ENCODE measurements at places on chromosomes 1 and 21.

DNA sequence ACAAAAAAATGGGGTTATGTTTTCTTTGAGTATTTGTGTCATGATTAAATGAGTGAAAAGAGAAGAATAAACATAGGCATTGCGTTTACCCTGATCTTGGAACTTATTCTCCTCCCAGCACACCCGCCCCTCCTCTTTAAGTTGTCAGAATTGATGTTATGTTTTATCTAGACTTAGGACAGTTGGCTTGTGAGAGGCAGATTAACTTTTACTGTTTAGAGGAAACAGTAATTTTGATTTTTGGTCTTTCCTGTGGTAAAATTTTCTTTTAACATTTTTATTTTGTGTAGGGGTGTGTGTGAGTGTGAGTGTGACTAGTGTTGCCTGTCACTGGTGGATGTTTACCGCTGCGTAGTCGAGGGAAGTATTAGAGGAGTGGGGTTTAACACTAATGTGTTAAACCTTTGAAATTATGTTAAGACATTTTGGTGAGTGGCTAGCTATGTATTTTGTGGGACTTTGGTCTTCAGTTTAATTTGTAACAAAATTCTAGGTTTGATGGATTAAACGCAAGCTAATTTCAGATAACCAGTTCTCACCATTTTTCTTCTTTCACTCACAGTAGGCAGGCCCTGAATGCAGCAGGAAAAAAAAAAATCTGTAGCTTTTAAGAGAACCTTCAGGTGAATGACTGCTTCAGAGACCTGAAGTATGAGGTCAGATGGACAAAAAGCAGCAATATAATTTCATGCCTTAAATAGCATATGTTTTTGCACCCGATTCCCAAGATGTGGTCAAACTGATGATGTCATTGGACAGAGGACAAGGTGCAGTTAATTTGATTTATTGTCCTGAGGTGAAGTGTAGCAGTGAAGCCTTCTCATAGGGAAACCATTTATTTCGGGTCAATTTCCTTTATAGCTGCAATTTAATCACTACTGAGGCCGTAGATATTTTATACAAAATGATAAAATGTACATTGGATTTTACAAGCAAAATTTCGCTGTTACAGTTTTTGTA, 2.7 kb downstream of the POU2F1 start:
- DNase-seq: no peak

DNA sequence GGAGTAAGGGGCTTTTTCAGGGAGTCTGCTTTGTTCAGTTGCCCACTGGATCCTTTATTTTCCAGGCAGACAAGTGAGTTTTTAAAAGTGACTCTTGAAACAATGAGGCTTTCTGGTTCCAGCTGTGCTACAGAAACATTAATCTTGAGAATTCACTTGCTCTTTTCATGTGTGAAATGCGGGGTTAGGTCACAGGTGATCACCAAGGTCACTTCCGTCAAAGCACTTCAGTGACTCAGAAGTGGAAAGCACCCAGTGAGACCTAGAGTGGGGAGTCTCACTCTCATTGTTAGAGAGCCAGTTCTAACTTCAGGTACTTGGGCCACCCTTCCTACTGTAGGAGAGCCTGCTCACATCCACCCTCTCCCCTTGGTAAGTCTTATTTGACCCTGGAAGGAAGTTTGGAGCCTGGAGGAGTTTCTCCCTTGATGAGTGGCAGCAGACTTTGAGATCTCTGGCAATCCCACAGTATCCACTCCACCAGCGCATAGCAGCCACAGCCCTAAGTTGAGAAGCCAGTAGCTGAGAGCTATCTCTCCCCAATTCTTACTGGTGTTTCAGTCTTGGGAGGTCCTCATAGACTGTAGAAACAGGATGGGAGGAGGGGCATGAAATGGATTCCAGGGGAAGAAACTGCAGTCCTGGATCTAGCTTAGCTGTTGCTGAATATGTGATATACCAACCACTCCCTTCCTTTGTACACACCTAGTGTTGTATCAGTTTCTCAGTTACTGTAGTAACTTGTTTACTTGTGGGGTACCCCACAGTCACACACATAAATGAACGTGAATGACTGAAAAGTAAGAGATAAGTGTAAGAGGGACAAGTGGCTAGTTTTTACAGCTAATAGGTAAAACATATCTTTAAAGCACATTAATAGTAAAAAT, 3.1 kb downstream of the TACSTD2 start:
- DNase-seq: no peak

DNA sequence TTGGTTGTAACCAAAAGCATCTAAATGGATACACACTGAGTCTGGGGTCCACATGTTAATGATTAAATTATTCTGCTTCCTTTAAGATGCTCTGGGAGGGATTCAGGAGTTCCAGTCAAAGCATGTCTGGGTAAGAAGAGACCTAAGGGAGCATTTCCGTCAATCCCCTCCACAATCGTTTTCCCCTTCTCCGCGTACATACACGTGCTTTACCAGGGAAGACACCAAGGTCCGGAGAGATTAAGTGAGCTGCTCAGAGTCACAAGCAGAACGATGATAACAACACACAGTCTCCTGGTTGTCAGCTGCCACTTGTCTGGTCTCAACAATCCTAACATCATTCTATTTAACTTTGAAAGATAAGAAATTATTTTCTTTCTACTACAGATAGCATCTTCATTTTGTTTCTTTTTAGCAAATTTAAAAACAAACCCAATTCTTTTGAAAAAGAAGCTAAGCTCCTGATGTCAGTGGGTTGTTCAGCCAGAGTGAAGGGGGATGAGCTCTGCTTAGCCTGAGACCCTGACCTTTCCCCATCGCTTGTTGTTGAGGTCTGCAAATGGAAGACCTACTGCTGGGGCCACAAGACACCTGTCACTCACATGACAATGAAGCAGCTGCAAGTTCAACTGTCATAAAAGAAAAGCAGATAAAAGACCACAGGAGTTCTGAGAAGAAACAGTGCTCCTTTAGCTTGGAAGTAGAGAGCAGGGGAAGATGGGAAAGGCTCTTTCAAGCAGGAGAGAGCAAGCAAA, 4.5 kb downstream of the PAFAH2 start:
- DNase-seq: no peak

- DNase-seq: no peak
Observed at GRCh38 chr21:31347435-31348032, 3.5 kb upstream of the TIAM1 start.

DNA sequence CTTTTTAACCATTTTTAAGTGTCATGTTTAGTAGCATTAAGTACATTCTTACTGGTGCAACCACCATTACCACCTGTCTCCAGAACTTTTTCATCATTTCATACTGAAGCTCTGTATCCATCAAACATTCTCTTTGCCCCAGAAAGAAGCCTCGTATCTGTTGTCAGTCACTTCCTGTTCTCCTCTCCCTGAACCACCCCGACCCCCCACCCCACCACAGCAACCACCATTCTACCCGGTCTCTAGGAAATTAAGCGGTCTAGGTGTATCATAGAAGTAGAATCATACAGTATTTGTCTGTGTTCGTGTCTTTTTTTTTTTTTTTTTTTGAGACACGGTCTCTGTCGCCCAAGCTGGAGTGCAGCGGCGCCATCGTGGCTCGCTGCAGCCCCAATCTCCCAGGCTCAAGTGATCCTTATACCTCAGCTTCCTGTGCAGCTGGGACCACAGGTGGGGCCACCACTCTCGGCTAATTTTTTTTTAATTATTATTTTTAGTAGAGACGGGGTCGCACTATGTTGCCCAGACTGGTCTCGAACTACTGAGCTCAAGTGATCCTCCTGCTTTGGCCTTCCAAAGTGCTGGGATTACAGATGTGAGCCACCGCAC, 23.7 kb upstream of the EPHA8 start:
- no peak for DNase-seq

DNA sequence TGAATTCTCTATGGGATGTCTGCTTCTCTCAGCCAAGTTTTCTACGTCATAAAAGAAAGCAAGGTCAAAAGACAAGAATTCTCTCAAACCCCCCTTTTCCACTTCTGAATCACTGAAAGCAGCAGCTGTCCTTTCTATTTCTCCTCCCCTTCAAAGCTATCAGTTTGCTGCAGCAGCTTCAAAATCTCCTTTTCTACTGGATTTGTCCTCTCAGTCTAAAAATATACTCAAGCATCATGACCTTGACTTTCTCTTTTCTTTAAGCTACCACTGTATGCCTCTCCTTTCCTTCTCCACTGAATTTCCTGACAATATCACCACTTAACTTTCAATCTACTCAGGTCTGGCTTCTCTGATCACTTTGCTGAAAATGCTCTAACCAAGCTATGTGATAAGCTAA, 1.9 kb downstream of the WDR64 start:
- DNase-seq: no peak

GRCh38 chr1:34547046-34547674, 207.7 kb upstream of the GJB5 start:
- no peak for DNase-seq

DNA sequence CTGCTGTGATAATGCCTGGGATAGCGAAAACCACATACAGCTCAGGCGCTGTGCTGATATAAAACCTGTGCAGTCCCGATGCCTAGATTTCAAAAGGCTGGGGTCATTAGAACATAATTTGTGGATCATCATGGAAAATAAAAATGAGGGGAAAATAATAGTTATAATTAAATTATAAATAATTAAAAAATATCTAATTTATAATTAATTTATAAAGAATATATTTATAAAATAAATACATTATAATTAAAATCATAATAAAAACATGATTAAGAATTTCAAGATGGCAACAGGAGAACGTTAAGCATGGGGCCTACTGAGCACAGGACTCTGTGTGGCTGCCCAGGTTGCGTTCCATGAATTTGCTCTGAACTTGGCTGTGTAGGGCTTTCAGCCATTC, 53.9 kb downstream of the C21orf91 start:
- no peak for DNase-seq

DNA sequence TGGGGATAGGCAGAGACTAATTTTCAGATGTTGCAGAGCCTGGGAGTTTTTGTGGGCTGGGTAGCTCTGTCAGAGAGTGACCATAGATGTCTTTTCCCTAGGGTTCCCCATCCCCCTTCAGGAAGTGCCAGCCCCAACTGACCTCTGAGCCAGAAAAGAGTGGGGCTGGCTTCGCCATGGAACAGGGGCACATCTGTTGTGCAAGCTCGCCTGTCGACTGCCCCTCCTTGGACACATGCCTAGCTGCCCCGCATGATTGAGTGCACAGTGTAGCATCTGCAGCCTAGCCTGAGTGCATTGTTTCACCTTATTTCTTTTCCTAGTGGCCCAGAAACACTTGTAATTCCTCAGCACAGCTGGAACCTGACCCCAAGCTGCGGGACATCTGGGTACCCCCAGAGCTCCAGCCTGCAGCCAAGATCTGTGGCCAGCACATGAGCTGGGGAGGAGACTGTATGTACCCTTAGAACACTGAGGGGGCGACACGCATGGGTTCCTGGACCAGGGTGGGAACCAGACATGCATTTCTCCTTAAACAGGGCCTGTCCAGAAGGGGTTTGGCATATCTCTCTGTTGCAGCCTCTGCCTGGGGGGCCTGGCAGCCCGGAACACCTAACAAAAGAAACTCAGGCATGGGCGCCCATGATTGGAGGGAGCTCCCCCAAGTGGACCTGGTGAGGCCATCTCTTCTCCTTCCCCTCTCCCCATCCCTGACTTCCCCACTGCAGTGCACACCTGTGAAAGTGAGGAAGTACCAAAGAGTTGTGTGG, 55.2 kb downstream of the SYT14 start:
- no peak for DNase-seq

GRCh38 chr1:44884746-44885145, 41.7 kb upstream of the PTCH2 start:
- DNase-seq: no peak

DNA sequence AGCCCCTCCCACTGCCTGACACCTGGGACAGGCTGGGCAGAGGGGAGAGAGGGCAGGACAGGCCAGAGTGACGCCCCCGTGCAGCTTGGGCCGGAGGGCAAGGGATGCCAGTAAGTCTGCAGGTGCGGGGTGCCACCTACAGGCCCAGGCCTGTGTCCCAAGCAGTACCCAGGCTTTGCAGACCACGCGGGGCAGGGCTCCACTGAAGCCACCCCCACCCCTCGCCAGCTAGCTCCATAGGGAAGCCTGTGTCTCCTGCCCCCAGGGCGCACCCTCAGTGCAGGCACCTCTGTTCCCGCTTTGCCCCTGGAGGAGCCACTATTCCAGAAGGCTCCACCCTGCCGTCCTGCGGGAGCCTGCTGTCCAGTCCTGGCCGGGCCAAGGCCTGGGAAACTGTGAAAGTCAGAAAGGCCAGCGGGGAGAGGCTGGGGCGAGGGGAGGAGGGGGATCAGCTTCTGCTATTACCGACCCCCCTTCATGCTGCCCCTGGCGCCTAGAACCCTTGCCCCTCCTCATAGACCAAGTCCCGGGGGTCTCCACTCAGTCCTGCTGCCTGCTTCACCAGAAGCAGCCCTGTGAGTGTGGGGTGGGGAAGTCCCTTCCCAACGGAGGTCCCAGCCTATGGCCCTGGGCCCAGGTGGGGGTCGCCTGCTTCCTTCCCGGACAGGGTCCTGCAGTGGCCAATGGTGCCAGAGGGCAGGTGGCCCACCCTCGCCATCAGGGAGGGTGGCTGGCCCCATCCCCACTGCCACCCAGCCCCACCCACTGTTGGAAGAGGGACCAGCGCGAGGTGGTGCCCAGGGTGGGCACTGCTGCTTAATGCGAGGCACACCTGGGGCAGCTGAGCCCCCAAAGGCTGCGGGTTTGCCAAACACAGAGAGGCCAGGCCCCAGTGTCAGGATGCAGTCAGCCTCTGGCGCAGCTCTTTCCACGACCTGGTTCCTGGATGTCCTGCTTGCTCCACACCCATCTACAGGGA, 54.4 kb downstream of the KCNAB2 start:
- no peak for DNase-seq

- DNase-seq: no peak
Observed at GRCh38 chr21:40160911-40161310, 293.7 kb downstream of the PCP4 start.

DNA sequence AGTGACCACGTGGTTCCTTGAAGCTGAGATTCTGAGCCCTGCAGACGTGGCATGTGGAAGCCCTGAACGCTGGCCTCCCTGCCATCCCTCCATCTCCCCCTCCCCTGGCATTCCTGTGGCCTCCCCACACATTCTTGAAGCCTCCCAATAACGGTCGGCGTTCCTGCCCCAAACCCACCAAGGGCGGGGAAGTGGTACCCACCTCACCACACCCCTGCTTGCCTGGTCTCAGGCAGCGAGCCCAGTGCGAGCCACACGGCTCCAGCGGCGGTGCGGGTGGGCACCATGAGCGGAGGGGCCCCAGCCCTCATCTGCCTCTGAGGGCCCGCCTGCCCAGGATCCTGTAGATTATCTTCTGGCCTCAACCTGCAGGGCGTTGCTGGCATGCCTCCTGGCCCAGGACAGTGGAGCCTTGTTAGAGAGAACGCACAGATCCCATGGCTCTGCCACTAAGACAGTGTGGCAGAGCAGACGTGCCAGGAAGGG, 20.6 kb upstream of the PRELP start:
- no peak for DNase-seq

DNA sequence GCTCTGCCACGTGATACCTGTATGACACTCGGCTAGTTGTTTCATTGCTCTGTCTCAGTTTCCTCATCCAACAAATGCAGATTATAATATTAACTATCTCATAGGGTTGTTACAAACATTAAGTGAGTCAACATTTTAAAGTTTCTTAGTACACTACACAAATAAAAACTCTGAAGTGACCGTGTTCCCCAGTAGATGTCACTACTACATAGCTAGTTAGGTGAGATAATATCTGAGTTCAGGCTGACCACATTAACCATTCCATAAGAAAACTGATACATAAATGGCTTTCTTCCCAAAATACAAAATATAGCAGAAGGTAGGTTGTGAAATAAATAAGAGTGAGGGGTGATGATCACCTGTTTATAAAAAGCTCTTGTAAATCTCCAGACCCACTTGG, 214.1 kb downstream of the NUF2 start:
- DNase-seq: no peak
